Pancreas (tissue), 10 donors: ENCODE measurements at places on chromosomes 11 and 22. TPM values are rescaled to one million over a fixed set of nuclear protein-coding genes. Genes with fewer than 3 reads are reported as not detected.

DNA sequence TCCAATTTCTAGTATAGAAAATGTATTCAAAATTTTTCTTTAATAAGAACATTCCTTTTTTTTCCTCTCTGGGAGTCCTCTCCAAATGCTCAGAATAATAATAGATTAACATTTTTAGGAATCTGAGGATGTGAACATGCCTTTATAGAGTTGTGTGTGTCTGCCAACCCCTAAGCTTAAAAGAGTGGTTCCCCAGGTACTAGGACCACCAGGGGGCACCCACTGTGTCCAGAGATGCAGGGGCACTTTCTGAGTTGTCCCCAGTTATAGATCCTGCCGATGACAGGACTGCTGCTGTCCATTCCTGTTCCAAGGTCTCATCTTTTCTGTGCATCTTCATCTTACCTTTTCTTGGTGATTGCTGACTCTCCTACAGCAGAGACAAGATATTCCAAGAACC is 27.0 kb upstream of the MICAL2 start:
- H3K36me3 ChIP-seq = no peaks in the 10 kb centered on the region
- H3K4me3 ChIP-seq = no peak overlapping the region
- no peaks in the 10 kb centered on the region for H3K4me1 ChIP-seq
- H3K27ac ChIP-seq = no peak overlapping the region
- no peak for DNase-seq

Gene SCGB1C1
- 0.41 TPM for total RNA-seq

DNA sequence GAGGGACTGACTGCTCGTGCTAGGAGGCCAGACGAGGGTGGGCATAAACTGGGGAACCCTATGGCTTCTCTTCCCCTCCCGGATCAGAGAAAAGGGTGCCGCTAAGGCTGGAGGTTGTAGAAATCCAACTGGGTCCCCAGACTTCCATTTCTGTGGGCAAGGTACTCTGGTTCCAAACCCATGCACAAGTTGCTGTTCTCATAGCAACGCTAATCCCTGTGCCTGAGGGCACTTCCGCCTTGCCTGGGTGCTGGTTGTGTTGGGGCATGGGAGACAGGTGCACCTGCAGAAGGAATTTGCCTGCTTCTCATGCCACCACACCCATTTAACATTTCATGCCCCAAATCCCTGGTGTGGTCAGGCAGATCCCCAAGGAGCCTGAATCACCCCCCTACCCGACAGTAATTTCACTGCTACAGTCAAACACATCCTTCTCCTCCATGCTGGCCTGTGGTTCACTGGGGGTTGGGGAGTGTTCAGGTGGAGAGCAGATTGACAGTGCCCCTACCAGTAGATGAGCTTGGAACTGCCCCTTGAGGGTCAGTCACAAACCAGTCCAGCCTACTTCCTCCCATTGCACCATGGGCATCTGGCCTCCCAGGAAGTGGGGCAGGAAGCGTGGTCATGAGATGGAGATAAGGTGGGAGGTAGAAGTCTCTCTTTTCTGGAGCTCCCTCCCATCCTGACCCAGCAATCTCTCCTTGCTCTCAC is 1.2 kb downstream of the C2CD2L start:
- peak overlapping the region; percentile 55 for H3K27ac ChIP-seq
- no peaks in the 10 kb centered on the region for H3K27me3 ChIP-seq
- no peak for DNase-seq
- peak overlapping the region; percentile 99 for H3K4me3 ChIP-seq
- no peaks in the 10 kb centered on the region for H3K36me3 ChIP-seq

Gene SLC22A8
- not detected for total RNA-seq

GRCh38 chr11:6400431-6401345 is 10.4 kb downstream of the SMPD1 start:
- H3K27me3 ChIP-seq = no peaks in the 10 kb centered on the region
- DNase-seq = no peak
- H3K4me3 ChIP-seq = no peak overlapping the region
- no peaks in the 10 kb centered on the region for H3K4me1 ChIP-seq
- no peaks in the 10 kb centered on the region for H3K36me3 ChIP-seq

DNA sequence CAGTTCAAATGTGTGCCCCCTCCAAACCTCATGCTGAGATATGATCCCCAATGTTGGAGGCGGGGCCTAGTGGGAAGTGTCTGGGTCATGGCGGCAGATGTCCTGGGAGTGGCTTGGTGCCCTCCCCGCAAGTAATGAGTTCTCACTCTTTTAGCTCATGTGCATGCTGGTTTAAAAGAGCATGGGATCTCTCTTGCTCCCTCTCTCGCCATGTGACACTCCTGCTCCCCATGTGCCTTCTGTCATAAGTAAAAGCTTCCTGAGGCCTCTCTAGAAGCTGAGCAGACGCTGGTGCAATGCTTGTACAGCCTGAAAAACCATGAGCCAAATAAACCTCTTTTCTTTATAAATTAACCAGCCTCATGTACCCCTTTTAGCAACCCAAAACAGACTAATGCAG is 98.8 kb downstream of the SGSM3 start:
- no peaks in the 10 kb centered on the region for H3K4me1 ChIP-seq
- no peak for DNase-seq
- no peaks in the 10 kb centered on the region for H3K36me3 ChIP-seq
- no peak overlapping the region for H3K4me3 ChIP-seq
- no peak overlapping the region for H3K27ac ChIP-seq
- H3K27me3 ChIP-seq = no peaks in the 10 kb centered on the region

- no peaks in the 10 kb centered on the region for H3K27me3 ChIP-seq
- DNase-seq = no peak
- H3K27ac ChIP-seq = no peak overlapping the region
- no peaks in the 10 kb centered on the region for H3K36me3 ChIP-seq
- H3K4me3 ChIP-seq = no peak overlapping the region
Observed at GRCh38 chr11:76723142-76723541, 52.6 kb upstream of the LRRC32 start.

GRCh38 chr11:64208086-64208795 is 1.7 kb downstream of the FERMT3 start:
- peak overlapping the region; percentile 40 for H3K4me3 ChIP-seq
- peak overlapping the region; percentile 22 for H3K27ac ChIP-seq
- no peaks in the 10 kb centered on the region for H3K4me1 ChIP-seq
- DNase-seq = no peak

Gene DEUP1
- total RNA-seq = 0.28 TPM

DNA sequence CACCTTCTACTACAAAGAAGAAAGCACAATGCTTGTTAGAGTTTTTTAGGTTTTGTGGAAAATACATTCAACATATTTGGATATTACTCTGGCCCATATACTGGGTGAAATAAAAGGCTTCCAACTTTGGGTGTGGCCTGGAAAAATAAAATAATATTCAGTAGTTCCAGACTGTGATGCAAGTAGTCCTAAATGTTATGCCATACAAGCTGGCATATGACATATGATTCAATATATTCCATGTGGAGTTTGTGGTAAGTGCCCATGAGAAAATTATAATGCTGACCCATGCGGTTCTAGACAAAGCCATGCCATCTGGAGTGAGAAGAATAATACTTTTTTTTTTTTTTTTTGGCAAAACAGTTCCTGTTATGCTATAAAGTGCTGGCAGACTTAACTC is 683.3 kb downstream of the LUZP2 start:
- no peaks in the 10 kb centered on the region for H3K27me3 ChIP-seq
- no peak for DNase-seq
- no peaks in the 10 kb centered on the region for H3K4me1 ChIP-seq
- H3K36me3 ChIP-seq = no peaks in the 10 kb centered on the region

DNA sequence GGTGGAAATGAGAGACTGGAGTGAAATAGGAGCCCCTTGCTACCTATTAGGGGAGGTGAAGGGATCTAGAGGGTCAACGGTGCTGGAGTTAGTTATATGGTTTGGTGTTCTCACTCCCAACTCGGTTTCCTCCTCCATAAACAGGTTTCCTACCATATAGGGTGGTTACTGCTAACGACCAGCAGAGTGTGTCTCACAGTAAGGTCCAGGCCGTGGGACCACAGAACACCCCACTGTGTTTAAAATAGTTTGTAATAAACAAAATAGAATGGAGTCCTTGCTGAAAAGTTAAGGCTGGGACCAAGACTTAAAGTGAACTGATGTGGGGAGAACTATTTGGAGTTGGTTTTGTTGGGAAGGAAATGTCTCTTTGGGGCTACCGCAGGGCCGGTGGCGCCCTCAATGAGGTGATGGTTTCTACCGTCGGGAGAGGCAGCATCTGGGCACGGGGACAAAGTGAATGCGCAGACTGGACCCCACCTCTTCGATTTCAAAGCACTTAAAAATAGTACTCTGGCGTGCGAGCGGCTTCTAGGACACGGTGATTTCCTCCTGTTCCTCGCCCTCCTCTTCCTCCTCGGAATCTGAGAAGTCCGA is 4.5 kb downstream of the DBX1 start:
- no peak overlapping the region for H3K4me3 ChIP-seq
- H3K36me3 ChIP-seq = no peaks in the 10 kb centered on the region
- H3K27me3 ChIP-seq = peaks cover 51% of the 10 kb centered on the region
- no peak overlapping the region for H3K27ac ChIP-seq
- no peak for DNase-seq

DNA sequence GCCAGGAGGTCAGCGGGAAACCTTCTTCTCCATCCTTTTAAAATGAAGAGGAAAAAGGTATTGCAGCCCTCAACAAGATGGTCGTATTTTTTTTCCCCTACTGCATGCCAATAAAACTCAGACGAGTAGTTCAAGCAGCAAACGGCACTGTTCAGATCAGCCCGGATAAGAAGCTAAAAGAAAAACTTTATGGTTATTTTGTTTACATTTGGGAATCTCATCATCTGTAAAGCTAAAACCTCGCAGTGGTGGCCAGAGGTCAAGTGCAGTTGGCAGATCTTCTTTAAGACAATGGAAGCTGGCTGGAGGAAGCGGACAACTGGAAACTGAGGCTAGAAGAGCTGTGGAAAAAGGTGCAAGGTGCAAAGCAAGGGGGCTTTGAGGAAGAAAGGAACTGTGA is 31.0 kb upstream of the CHRM4 start:
- H3K36me3 ChIP-seq = no peaks in the 10 kb centered on the region
- H3K4me1 ChIP-seq = no peaks in the 10 kb centered on the region
- no peaks in the 10 kb centered on the region for H3K27me3 ChIP-seq
- no peak overlapping the region for H3K4me3 ChIP-seq
- no peak overlapping the region for H3K27ac ChIP-seq

- no peaks in the 10 kb centered on the region for H3K27me3 ChIP-seq
- no peak overlapping the region for H3K27ac ChIP-seq
- H3K4me3 ChIP-seq = no peak overlapping the region
- H3K4me1 ChIP-seq = no peaks in the 10 kb centered on the region
- no peak for DNase-seq
Observed at GRCh38 chr11:120660024-120660565, 148.5 kb downstream of the GRIK4 start.

- DNase-seq = no peak
- H3K4me1 ChIP-seq = no peaks in the 10 kb centered on the region
- H3K27me3 ChIP-seq = no peaks in the 10 kb centered on the region
- no peak overlapping the region for H3K4me3 ChIP-seq
- H3K27ac ChIP-seq = no peak overlapping the region
Observed at GRCh38 chr22:37454857-37455686, 27.8 kb upstream of the ELFN2 start.

DNA sequence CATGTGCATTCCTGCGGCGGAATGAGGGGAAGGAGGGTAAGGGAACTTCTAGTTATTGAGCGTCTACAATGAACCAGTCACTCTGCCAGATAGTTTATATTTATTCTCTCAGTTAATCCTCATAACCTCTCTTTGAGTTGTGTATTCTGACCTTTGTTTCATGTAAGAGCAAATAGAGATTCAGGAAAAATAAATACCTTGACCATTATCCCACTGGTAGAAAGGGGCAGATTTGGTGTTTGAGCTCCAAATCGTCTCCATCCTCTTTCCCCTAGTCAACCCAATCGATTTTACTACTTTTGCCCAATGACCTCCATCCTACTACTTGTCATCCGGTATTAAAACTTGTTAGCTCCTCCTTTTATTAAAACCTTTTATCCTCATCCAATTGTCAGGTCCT is 157.1 kb upstream of the SESN3 start:
- no peaks in the 10 kb centered on the region for H3K36me3 ChIP-seq
- H3K4me1 ChIP-seq = no peaks in the 10 kb centered on the region
- H3K4me3 ChIP-seq = no peak overlapping the region
- no peak overlapping the region for H3K27ac ChIP-seq

DNA sequence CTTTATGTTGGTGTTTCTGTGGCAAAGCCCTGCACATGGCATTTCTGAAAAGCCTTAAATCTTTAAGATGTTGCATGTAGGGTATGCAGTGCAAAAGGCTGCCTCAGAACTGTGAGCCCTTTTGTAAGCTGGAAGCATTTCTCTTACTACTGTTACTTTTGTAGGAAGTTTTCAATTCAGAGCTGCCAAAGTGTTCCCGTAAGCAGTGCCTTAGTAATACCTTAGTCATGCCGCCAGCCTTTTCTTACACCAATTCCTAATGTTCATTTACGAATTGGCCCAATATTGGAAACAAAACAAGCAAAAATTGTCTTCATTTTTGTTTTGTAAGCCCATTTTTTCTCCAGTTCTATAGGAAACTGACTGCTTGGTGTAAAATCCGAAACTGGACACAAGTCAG is 67.4 kb upstream of the RASSF10 start:
- no peak overlapping the region for H3K27ac ChIP-seq
- no peak for DNase-seq
- H3K36me3 ChIP-seq = no peaks in the 10 kb centered on the region
- H3K4me3 ChIP-seq = no peak overlapping the region

DNA sequence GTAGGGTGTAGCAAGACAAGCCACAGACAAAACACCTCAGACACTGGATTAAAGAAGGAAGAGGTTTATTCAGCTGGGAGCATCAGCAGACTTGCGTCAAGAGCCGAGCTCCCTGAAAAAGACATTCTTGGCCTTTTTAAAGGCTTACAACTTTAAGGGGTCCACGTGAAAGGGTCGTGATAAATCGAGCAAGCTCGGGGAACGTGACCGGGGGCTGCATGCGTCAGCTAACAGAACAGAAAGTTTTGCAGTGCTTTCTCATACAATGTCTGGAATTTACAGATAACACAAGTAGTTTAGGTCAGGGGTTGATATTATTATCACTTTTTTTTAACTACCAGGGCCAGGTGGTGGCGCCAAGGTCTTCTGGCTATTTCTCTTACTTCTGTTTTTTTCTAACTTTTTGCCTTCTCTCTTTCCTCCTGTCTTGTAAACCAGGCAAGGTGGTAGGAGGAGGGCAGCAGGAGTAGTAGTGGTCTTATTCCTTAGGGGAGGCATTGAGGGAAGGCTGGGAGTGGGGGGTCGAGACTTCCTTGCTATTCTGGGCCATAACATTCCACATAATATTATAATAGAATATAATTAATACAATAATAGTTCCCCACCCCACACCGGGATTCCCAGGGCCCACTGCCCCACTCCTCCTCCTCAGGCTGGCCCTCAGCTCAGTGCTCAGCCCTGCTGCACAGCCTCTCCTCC is 587 bp upstream of the ALDH3B1 start:
- peak overlapping the region; percentile 80 for H3K27ac ChIP-seq
- no peaks in the 10 kb centered on the region for H3K27me3 ChIP-seq
- no peaks in the 10 kb centered on the region for H3K36me3 ChIP-seq
- no peak overlapping the region for H3K4me3 ChIP-seq
